ENCODE measurements at places on chromosomes 12 and 14.

GRCh38 chr14:78469947-78470346 is 299.8 kb downstream of the NRXN3 start:
- no peak for DNase-seq

- no peak for DNase-seq
Observed at GRCh38 chr14:84670796-84671195, 859.1 kb upstream of the FLRT2 start.

GRCh38 chr12:8871068-8871467 is 43.2 kb upstream of the PHC1 start:
- no peak for DNase-seq

DNA sequence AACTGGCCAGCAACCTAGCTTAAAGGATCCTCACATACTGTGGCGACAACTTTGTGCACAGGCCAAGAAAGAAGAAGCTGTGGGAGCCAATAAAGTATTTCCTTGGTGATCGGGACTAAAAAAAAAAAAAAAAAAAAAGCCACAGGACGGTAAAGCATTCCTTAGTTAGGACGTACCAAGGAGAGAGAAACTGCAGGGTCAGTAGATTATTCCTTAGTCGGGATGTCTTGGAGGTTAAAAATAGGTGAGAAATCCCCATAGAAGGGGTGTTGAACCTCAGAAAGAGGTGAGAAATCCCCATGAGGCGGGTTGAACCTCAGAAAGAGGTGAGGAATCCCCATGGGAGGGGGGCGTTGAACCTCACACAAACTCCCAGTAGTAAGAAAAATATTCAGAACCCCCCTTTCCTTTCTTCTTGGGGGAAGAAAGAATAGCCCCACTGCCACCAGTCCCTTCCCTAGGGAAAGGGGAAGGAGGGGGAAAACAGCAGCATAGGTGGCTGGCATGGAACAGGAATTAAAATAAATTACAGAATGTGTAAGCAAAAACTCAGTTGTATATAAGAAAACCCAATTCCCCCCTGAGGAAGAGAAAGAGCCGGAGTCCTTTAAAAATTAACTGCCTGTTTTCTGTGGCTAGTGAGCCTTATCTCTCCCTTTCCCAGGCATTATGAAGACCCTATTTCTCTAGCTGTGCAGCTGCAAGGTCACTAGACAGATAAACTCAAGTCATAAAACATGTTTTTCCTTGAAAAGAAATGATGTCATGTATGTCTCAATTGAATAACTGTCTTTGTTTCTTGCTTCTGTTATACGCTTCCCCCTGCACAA is 26.8 kb downstream of the KLRK1 start:
- no peak for DNase-seq

- DNase-seq: no peak
Observed at GRCh38 chr12:110698171-110698902, 9.4 kb upstream of the HVCN1 start.

DNA sequence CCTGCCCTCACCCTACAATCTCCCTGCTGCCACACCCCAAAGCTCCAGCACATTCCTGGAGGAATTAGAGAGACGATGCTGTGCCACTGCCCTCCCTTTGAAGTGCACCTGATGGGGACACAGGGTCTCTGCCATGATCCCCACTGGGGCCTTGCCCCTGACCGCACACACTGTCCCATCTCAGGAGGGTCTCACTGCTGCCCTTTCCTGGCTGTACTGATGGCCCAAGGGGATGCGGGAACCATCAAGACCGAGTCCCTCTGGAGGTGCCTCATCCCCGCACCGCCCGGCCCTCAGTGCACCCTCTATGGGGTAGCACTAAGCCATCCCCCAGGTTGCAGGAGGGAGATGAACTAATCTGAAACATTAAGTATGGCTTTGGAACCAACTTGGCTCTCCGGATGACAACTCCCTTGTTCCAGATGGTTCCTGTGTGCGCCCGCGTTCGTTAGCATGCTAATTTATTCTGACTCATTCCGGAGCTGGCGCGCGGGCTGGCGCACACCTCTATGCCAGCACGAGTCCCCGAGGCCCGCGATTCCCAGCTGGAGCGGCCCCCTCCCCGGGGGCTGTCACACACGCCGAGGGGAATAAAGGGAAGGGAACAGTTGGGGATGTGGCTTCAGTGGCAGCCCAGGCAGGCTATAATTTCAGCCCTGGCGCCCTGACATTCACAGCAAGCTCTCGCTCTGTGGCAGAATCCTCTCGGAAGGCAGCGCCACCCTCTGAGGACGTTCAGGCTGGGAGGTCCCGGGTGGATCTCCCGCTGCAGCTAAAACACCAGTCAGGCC is 34.2 kb upstream of the C14orf180 start:
- no peak for DNase-seq

DNA sequence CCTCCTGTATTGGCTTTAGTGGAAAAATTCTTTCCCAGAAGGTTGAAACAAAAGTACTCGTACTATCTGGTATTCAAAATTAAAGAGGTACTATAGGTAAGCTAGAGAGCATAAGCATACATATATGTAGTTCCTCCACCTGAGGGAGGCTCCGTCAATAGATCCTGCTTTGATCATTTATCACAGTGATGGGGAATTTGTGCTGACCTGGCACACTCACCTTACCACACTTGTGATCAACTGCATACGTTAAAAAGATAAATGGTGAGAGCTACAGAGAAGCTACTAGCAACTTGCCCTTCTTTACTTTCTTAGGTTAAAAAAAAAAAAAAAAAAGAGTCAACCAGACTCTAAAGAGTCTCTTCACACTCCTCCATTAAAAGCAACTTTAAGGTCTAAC is 2.5 kb downstream of the CAPRIN2 start:
- DNase-seq: no peak

DNA sequence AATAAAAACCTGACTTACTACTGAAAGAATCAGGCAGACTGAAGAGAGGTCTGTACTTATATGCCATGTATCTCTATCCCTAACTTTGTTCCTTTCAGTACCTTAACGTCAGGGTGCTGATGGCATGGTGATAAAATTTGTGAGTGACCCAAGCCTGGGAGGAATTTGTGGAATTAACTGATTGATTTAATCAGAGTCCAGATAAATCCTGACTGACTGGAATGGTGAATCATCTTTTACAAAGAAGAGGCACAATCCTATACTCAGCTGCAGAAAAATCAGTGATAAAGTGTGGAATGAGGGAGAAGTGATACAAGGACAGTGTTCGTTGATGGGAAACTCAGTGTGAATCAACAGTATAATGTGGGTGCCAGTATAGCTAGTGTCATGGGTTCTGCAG is 3.7 kb downstream of the TDG start:
- DNase-seq: no peak

GRCh38 chr12:125254856-125255255 is 189.6 kb downstream of the AACS start:
- no peak for DNase-seq

DNA sequence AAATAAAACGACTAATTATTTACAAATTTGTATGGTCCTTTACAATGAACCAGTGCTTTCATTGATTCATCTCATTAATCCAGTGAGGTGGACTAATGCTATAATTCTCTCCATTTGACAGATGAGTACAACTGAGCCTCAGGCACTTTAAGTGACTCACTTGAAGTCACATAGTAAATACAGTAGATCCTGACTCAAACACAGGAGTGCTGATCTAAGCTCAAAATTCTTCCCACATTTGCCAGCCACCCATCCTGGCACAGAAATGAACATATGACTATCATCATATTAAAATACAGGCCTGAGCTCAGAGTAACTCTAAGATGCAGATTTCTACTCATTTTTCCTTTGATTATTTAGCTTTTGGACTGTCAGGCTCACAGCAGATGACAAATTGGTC is 30.6 kb downstream of the SLC16A7 start:
- no peak for DNase-seq

GRCh38 chr12:50419112-50419909 is 18.6 kb downstream of the LARP4 start:
- DNase-seq: no peak

GRCh38 chr12:96218989-96219678 is 25.0 kb downstream of the ELK3 start:
- no peak for DNase-seq

GRCh38 chr14:37247791-37248461 is 50.2 kb downstream of the MIPOL1 start:
- no peak for DNase-seq

DNA sequence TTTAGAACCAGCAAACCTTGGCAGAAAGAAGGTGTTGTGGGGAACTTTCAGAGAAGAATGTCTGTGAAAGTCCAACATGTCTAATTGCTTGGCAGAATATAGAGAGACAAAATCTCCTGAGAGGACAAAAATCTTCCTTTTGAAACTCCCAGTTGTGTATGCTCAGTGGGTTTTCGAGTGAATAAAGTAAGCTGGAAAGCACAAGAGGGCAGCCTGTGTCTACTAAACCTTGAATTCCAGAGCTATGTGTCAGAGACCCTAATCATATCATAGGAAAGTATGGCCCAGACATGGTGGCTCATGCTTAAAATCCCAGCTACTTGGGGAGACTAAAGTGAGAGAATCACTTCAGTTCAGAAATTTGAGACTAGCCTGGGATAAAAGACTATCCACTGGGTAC is 661.2 kb downstream of the SLC16A7 start:
- DNase-seq: no peak

GRCh38 chr14:64632056-64632455 is 72.2 kb upstream of the PLEKHG3 start:
- no peak for DNase-seq

DNA sequence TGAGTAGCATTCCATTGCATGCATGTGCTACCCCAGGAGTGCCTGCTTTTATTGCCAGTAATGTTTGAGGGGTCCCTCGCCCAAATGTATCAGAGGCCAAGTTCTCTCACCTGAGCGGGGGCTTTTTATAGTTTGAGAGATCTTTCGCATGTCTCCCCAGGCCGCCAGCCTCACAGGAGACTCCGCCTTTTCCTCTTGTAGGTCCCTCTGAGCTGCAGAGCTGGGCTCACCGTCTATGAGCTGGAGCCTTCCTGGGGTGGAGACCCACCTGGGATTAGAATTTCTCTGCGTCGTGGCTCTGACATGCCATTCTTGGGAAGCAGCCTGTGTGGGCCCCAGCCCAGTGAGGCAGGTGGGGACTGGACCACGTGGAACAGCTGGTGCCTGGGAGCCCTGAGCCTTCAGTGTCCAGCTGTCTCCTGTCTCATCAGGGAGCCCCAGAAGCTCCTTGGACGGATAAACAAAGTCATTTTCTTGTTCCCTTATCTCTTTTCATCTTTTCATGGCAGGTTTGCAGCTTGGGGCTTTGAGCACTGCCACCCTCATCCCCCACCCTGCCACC is 261.7 kb upstream of the CRY1 start:
- no peak for DNase-seq

- no peak for DNase-seq
Observed at GRCh38 chr12:89789862-89790261, 81.2 kb upstream of the ATP2B1 start.

DNA sequence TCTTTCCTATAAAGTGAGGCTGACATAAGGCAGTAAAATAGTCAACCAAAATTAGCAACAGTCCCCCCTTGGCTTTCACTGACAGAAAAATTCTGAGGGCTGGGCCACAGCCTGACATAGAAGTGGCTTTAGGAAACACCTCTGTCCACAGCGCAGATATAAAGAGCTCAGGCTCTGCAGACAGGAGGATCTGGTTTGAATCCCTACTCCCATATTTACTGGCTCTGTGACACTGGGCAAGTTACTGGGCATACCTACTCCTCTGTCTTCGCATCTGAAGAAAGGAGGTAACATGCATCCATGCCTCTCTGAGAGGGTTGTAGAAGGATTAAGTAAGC is 95.3 kb downstream of the STXBP6 start:
- DNase-seq: no peak

- no peak for DNase-seq
Observed at GRCh38 chr14:99426265-99426664, 54.4 kb downstream of the SETD3 start.

GRCh38 chr12:130651188-130651959 is 64.7 kb downstream of the RIMBP2 start:
- no peak for DNase-seq

DNA sequence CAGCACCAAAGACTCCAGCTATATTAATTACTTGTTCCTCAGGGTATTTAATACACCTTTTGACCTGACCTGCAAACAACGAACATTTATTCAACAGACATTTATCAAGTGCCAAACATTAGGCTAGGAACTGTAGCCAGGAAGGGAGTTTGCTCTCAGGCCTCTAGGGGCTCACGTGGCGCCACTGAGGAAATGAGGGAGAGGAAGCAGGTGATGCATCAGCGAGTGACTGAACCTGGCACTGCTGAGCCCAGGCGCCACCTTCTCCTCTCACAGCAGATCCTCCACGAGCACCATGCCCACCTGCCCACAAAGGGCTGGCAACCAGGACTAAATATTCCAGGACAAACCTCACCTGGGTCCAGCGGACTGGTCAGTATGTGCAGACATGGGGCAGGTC is 50.2 kb downstream of the SETD3 start:
- no peak for DNase-seq

DNA sequence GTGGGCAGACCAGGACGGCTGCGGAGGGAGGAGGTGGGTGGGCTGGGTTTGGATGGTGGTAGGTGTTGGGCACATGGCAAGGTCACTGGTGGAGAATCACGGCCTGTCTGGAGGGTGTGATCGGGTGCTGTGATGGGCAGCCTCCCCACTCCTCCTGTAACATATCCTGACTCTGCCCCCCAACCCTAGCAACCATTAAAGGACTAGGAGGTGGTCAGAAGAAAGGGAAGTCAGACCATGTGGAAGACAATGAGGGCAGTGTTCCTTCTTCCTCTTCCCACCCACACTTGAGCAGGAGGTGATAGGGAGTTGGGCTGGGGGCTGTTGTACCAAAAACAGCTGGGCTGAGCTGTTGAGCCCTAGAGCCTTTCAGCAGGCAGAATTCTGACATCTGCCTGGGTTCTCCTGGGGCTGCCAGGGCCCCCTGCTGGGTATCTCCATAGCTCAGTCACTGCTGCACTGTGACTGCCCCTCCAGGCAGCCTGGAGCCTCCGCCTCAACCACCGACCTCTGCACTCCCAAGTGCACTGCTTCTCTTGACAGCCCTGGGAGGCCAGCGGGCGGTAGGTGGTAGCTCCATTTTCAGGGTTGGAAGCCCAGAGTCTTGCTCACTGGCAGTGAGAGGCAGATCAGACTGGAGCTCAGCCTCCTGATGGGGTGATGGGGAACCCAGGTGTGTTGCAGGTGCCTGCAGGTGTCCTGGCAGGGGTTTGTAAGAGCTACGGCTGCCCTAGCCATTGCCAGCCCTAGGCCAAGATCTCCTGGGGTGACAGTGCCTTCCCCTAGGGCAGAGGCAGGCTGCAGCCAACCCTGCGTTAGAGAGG is 15.4 kb downstream of the VASH1 start:
- no peak for DNase-seq

DNA sequence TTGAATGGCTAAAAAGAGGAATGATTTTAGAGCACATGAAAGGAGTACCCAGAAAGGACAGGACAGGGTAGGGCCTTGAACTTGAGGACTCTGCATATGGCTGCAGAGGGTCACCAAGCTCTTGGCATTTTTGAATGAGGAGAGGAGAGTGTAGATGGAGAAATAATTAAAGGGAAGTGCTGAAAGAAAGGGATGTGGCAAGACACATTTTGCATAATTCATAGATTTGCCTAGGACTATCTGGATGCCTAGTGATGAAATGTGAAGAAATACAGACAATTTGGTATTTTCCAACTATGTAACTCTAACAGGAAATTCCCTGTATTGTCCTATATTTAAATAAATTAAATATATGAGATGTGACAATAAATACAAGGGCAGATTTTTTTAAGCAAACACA is 27.5 kb upstream of the MDM1 start:
- no peak for DNase-seq

GRCh38 chr14:91372671-91373495 is 44.7 kb downstream of the CCDC88C start:
- no peak for DNase-seq

GRCh38 chr14:27236601-27237000 is 638.8 kb upstream of the NOVA1 start:
- DNase-seq: no peak

- no peak for DNase-seq
Observed at GRCh38 chr12:67287311-67287710, 18.2 kb downstream of the CAND1 start.
